ENCODE measurements at places on chromosomes 2 and 18. TPM values are rescaled to one million over a fixed set of nuclear protein-coding genes. Genes with fewer than 3 reads are reported as not detected.

DNA sequence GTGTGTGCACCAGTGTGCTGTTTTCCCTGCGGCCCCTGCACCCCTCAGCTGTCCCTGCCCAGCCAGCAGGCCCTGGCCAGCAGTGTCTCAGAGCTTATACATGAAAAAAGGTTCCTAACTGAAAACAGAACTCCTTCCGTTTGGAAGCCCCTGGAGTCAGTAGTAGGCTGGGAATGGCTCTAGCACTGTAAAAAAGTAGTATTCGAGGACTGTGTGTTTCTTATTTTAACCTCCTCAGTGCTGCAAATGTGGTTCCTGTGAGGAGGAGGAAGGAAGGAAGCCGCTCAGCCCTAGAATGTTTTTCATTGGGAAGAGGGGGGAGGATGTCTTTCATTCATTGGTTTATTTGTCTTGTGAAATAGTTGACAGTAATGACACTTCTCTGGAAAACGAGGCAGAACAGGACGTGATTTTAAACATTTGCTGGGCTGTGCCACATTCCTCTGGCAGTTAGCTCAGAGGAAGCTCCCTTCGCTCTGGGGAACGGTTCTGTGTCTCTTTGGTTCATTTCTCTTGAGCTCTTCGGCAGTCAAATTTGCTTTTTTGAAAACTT is 103.5 kb downstream of the SPTBN1 start:
- peak; percentile 37 for DNase-seq
- H3K4me1 ChIP-seq, result peaks cover 42% of the 10 kb centered on the region
- peak overlapping the region; percentile 80 for H3K4me3 ChIP-seq

GRCh38 chr2:47666332-47666731 is 116.6 kb upstream of the MSH6 start:
- no peaks in the 10 kb centered on the region for H3K27me3 ChIP-seq
- no peaks in the 10 kb centered on the region for H3K4me1 ChIP-seq
- DNase-seq, result no peak
- H3K36me3 ChIP-seq, result no peaks in the 10 kb centered on the region
- no peak overlapping the region for H3K4me3 ChIP-seq
- no peak overlapping the region for H3K27ac ChIP-seq

The TMEM169 gene
- total RNA-seq, result not detected

- DNase-seq, result no peak
- no peak overlapping the region for H3K4me3 ChIP-seq
- no peaks in the 10 kb centered on the region for H3K27me3 ChIP-seq
- H3K36me3 ChIP-seq, result no peaks in the 10 kb centered on the region
These were observed 121.0 kb upstream of the KYNU start for GRCh38 chr2:142756430-142756829.

GRCh38 chr2:134207589-134208209 is 46.2 kb upstream of the MGAT5 start:
- H3K4me3 ChIP-seq, result no peak overlapping the region
- H3K36me3 ChIP-seq, result no peaks in the 10 kb centered on the region
- peak; percentile 73 for DNase-seq
- H3K27me3 ChIP-seq, result no peaks in the 10 kb centered on the region
- no peak overlapping the region for H3K27ac ChIP-seq
- peaks cover 44% of the 10 kb centered on the region for H3K4me1 ChIP-seq

DNA sequence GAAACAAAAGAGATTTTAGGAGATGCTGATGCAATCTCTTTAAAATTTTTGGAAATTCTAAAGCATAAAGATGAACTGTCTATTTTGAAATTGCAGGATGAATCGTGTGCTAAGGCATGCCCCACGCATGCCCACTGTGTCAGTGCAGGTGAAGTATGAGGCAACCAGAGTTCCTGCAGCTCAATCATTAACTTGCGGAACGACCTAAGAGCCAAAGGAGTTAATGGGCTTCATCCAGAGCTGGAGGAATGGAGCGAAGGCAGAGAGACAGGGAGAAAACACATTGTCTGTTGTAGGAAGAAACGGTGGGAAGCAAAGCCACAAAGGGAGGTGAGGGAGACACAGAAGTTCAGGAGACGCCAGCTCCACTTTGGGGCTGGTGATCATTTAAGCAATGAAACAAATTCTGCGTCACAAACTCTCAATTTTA is 265.2 kb downstream of the CCDC85A start:
- no peaks in the 10 kb centered on the region for H3K36me3 ChIP-seq
- H3K4me3 ChIP-seq, result no peak overlapping the region
- H3K4me1 ChIP-seq, result peaks cover 8% of the 10 kb centered on the region
- no peak overlapping the region for H3K27ac ChIP-seq
- peak; percentile 93 for DNase-seq

DNA sequence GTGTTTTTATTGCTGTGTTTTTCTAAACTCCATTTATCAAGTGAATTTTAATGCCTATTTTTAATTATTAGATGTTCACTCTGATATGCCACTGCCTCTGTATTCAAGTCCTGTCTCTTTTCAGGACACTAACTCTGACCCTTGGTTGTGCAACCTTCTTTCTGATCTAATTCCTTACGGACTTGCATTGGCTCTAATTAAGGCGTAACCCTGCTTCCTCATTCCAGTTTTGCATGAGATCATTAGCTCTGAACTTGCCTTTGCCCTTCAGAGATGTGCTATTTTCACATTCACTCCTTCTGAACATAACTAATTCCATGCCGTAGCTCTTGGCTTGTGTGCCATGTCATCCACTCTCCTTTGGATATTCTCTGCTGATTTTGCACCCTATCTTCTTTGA is 162.5 kb upstream of the TMEFF2 start:
- no peaks in the 10 kb centered on the region for H3K27me3 ChIP-seq
- no peaks in the 10 kb centered on the region for H3K4me1 ChIP-seq
- no peak for DNase-seq
